ENCODE measurements at places on chromosomes 2 and 18. TPM values are rescaled to one million over a fixed set of nuclear protein-coding genes. Genes with fewer than 3 reads are reported as not detected.

The MBP gene
- 23.2 TPM for total RNA-seq

The ADAM23 gene
- total RNA-seq, result 3.4 TPM

The DPP10 gene
- 4.4 TPM for total RNA-seq

The FASTKD2 gene
- 33.5 TPM for total RNA-seq

The GPBAR1 gene
- total RNA-seq, result 0.93 TPM

The HOXD13 gene
- not detected for total RNA-seq

The ALK gene
- total RNA-seq, result 0.96 TPM

The DTNA gene
- 218 TPM for total RNA-seq

The MGAT4A gene
- total RNA-seq, result 12.7 TPM

The IHH gene
- not detected for total RNA-seq

The SLC40A1 gene
- total RNA-seq, result 46.2 TPM

The TUBA3D gene
- total RNA-seq, result not detected

The KLHL30 gene
- 8.1 TPM for total RNA-seq

The EIF2AK2 gene
- total RNA-seq, result 32.4 TPM

The MAPK4 gene
- total RNA-seq, result 13.7 TPM

The LYG1 gene
- total RNA-seq, result not detected

The TUBA3E gene
- total RNA-seq, result not detected

The ANKRD53 gene
- total RNA-seq, result 0.27 TPM

The GCG gene
- total RNA-seq, result not detected

The RHBDD1 gene
- 26.8 TPM for total RNA-seq

The LIMS3 gene
- total RNA-seq, result 2.6 TPM

The TRAK2 gene
- 129 TPM for total RNA-seq

The POTEE gene
- total RNA-seq, result not detected

The FOXI3 gene
- total RNA-seq, result not detected

The GAL3ST2 gene
- not detected for total RNA-seq

The NOSTRIN gene
- 22.5 TPM for total RNA-seq

The VIT gene
- total RNA-seq, result 26.5 TPM
